ENCODE measurements at places on chromosomes 1 and 21. TPM values are rescaled to one million over a fixed set of nuclear protein-coding genes. Genes with fewer than 3 reads are reported as not detected.

Gene PDE9A
- total RNA-seq = 17.8 TPM

Gene KCND3
- not detected for total RNA-seq

- no peaks in the 10 kb centered on the region for H3K36me3 ChIP-seq
- H3K4me3 ChIP-seq = no peak overlapping the region
- H3K27me3 ChIP-seq = peaks cover 28% of the 10 kb centered on the region
- no peaks in the 10 kb centered on the region for H3K4me1 ChIP-seq
Observed at GRCh38 chr1:201707656-201708055, 121.3 kb upstream of the IPO9 start.

DNA sequence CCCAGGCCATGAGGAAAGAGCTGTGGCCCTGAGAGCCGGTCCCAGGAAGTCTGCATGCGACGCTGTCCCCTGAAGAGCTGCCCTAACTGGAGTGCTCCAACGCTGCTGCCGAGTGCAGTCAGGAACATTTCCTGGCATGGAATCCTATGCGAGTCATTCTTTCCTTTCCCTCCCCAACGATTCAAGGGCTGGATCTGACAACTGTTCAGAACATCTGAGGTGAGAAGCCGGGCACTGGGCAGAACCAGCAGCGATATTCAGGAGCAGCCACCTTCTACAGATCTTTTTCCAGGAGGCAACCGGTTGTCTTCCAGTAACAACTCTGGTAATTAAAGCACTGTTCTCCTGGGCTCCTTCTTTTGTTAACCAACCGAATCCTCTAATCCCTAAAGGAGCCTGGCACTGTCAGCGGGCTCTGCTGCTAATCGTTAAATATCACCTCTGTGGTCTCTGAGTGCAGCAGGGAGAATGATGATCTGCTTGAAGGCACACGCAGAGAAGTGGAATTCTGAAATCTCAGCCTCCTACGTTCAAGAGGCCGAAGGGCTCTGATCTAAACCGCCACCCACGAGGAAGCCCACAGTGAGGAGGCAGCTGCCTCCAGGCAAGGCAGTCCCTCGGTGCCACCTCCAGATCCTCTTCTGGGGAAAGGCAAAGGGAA is 55.8 kb downstream of the SLC45A1 start:
- peaks cover 4% of the 10 kb centered on the region for H3K4me1 ChIP-seq
- H3K36me3 ChIP-seq = peaks cover 26% of the 10 kb centered on the region
- H3K4me3 ChIP-seq = no peak overlapping the region
- no peak for DNase-seq
- no peak overlapping the region for H3K27ac ChIP-seq

GRCh38 chr1:214362188-214362882 is 81.4 kb downstream of the SMYD2 start:
- no peak overlapping the region for H3K4me3 ChIP-seq
- no peaks in the 10 kb centered on the region for H3K36me3 ChIP-seq
- no peaks in the 10 kb centered on the region for H3K4me1 ChIP-seq
- DNase-seq = no peak

DNA sequence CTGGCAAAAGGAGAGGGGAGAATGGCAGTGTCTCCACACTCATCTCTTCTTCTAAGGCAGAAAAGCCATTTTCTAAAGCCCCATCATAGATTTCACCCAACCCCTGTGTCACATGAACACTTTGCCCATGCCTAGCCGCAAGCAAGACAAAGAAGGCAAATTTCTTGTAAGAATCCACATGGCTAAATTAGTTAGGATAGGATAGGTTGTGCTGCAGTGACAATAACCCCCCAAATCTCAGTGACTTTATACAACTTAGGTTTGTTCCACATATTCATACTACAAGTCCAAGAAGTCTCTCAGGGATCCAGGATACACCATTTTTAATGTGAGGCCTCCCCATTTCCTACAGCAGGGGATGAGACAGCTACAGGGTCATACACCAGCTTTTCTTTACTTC is 40.8 kb downstream of the MIS18A start:
- H3K4me3 ChIP-seq = no peak overlapping the region
- no peak for DNase-seq
- H3K36me3 ChIP-seq = no peaks in the 10 kb centered on the region
- no peaks in the 10 kb centered on the region for H3K4me1 ChIP-seq
